Cortex of kidney (tissue), 1 donor: ENCODE measurements at places on chromosomes 12 and 14.

- no peak for DNase-seq
Observed at GRCh38 chr12:74608231-74608775, 70.7 kb downstream of the ATXN7L3B start.

- no peak for DNase-seq
Observed at GRCh38 chr14:73721101-73721821, 7.1 kb upstream of the PNMA1 start.

DNA sequence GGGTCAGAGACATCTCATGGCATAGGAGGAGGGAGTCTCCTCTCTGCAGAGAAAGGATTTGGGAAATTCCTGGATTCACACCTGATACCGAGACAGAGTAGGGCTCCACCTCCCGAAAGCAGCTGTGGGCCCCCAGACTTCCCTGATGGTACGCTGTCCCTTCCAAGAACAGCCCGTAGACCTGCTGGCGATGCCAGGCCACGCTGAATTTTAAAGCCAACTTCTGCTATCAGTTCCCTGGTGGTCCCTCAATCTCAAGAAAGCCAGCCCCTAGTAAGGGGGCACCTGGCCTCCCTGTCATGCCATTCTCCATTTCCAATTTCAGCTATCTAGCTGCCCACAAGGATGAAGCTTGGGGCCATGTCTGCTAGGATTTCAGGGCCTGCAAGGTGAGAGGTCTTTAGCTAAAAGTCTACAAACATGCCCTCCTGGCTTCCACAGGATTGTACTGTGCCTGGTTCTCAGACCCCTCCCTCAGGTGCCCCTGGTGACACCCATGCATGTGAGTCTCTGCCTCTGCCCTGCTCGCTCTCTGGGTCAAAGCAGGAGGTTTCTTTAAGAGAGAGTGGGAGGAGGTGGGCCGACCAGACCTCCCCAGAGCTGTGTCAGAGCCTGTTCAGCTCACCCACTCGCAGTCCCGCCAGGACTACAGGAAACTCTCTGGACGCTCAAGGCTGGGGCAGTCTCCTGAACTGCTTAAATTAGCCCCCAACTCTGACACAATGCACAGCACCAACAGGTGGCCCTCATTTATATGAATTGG is 30.5 kb downstream of the ANO2 start:
- DNase-seq = no peak

GRCh38 chr14:23056956-23057756 is at the start of gene CDH24:
TSS of gene CDH24 (minus strand) at chr14:23057520. CDS start at chr14:23055733, 1,787 bp downstream.
- DNase-seq = no peak

- no peak for DNase-seq
Observed at GRCh38 chr12:68675101-68675842, 11.5 kb upstream of the NUP107 start.

DNA sequence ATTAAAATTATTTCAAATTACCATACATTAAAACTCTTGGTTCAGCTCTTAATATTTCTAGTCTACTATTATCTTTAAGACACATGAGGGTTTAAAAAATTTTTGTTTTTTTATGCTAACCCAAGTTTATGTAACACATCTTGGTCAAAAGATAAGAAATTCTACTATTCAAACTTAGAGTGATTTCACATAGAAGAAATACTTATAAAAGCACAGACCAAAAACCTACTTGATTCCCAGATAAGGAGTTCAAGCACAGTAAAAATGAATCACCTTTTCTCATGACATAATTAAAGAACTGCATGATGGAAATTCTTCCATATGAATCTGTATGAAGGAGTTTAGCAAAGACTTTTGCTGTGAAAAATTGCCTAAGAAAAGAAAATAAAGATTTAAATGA is 13.9 kb downstream of the PPP2R3C start:
- DNase-seq = no peak

DNA sequence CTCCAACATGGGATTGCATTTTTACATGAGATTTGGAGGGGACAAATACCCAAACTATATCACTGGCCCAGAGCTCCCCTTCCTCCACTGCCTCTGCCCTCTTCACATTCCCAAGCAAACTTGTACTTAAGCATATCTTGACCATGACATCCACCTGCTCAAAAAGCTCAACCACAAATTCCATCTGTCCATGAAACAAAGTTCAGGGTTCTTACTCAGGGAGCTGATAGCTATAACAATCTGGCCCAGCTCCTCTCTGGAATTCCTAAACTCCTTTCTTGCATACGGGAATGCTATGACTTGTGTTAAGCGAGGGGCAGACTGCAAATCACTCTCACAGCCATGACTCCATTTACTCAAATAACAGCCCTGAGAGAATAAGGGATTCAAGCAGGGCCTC is 152.1 kb downstream of the GALC start:
- no peak for DNase-seq

DNA sequence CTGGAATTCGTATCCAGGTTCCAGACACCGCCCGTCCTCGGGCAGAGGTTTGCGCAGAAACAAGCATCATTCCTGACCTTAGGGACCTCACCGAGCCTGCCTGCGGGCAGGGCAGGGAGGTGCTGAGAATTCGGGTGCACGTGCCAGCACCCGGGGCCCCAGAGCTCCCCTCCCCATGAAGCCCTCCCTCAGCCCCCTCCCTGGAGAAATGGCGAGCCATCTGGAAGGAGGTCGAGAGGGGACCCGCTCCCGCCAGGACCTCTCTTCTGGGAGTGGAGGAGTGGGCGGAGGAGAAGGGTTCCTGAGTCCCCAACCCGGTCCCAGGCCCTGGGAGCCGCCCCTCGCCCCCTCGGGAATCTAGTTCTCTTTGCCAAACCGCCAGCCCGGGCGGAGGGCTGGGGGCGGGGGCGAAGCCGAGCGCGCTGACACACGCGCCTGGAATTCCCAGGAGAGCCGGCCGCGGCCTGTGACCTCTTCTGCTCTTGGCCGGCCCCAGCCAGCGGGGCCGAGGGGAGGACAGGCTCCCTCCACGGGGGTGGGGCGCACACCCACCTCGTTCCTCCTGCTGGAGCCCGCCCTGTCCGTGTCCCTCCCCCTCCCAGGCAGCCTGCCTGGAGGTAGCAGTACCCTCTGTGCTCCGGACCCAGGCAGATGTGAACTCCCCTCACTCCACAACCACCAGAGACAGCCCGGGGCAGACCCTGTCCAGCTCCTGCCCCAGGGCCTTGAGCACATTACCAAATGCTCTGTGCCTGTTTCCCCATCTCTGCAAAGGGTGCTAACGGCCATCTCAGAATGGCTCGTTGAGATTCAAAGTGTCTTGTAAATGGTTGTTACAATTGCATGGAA is 23.0 kb upstream of the GPR132 start:
- no peak for DNase-seq

- DNase-seq = no peak
Observed at GRCh38 chr12:41719214-41719613, 425.5 kb downstream of the GXYLT1 start.

- DNase-seq = no peak
Observed at GRCh38 chr14:55849833-55850232, 268.4 kb upstream of the PELI2 start.

GRCh38 chr14:34874386-34875030 is 652 bp downstream of the BAZ1A start:
- DNase-seq = no peak

DNA sequence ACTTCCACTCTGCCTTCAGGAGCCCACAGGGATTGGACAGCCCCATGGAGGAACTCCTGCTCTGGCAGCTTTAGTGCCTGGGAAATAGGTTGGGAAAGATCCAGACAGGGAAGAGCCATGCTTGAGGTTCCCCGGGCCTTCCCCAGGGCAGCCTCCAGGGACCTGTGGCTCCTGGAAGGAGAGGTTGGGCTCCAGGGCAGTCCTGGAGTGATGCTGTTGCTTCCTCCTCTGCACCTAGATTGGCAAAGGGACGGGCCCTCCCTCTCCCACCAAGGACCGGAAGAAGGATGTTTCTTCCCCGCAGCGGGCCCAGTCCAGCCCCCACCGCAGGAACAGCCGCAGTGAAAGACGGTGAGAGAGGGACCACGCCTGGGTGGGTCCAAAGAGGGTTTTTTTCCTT is 16.5 kb downstream of the VASH1 start:
- DNase-seq = no peak

GRCh38 chr12:98618952-98619351 is 25.5 kb downstream of the SLC25A3 start:
- DNase-seq = no peak

DNA sequence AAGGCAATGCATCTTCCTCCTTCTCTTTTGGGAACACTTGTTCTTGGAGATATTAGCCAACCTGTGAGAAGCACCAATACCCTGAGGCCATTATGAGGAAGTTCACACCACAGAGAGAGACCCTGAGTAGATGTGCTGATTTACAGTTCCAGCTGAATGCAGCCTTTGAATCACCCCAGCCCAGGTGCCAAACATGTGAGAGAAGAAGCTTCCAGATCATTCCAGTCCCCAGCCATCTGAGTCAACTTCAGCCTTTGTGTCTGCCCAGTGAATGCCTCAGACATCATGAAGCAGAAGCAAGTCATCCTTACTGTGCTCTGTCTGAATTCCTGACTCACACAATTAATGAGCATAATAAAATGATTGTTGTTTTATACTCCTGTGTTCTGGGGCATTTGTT is 25.1 kb downstream of the C12orf42 start:
- DNase-seq = no peak

DNA sequence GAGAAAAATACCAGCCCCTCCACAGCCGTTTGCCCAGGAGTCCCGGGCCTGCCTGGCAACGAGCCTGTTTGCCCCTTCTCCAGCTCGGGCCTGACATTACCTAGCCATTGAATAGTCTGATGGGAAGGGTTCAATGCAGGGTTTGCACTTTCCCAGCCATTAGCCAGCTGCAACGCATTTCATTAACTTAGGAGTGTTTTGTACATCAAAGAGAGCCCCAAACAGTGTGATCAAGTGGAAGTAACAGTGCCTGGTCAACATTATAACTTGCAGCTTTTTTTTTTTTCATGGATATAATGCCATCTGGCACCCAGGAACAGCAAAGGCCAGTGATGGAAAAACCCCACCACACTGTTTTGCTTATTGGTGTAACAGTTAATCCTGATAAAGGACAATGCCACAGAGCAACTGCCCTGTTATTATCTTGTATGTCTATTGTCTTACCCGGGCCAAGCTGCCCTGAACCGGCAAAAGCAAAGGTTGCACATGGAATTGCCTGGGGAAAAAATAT is 38.0 kb downstream of the BTG1 start:
- DNase-seq = no peak

DNA sequence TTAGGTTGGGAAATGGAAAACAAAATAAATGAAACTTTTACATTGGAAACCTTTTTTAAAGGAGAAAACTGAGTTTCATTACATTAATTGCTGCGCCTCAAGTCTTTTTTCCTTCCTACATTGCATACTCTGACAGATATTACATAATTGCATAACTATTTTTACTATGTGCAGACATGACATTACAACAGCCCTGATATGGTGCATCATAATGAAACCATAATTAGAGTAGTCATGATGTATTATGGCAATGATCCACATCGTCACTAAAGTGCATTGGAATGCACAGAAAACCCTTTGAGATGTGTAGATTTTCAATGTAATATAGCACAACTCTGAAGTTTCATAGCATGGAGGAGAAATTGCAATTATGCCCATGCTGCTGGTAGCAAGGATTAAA is 217.8 kb upstream of the NPAS3 start:
- no peak for DNase-seq

- no peak for DNase-seq
Observed at GRCh38 chr12:102950107-102950949, 7.1 kb upstream of the ASCL1 start.

- no peak for DNase-seq
Observed at GRCh38 chr14:68516342-68516741, 276.5 kb downstream of the ZFP36L1 start.

GRCh38 chr12:7130701-7131501 is 730 bp downstream of the CLSTN3 start:
- no peak for DNase-seq
